Stimulated activated CD4-positive, alpha-beta T cell treated with anti-CD3 and anti-CD28 coated beads, Interleukin-1b, Interleukin-23, amount 100 ng/mL, for 1 hour (primary cell): ENCODE measurements at places on chromosomes 3 and 15.

GRCh38 chr15:29631076-29632070 is 190.9 kb downstream of the TJP1 start:
- DNase-seq: no peak

- no peak for DNase-seq
Observed at GRCh38 chr3:57961828-57962447, 46.3 kb upstream of the FLNB start.

GRCh38 chr15:65156692-65157091 is 23.1 kb upstream of the PDCD7 start:
- DNase-seq: no peak

DNA sequence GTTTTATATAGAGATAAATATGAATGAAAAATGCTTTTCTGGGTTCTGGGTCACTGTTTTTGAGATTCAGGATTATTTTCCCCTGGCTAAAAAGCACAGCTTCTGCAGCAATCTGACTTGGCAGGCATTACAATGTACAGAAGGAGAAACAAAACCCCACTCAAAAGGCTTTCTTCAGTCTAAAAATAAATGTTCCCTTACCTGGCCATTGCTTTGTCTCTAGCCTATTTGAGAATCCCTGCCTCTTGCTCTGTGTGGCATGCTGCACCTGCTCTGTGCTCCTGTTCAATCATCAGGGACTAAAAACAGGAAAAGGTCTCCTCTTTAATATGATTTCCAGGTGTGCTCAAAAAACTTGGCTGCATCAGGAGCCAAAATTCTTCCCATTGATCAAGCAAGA is 187.4 kb upstream of the STAC start:
- DNase-seq: no peak

GRCh38 chr3:67733269-67733950 is 79.0 kb upstream of the SUCLG2 start:
- DNase-seq: no peak

DNA sequence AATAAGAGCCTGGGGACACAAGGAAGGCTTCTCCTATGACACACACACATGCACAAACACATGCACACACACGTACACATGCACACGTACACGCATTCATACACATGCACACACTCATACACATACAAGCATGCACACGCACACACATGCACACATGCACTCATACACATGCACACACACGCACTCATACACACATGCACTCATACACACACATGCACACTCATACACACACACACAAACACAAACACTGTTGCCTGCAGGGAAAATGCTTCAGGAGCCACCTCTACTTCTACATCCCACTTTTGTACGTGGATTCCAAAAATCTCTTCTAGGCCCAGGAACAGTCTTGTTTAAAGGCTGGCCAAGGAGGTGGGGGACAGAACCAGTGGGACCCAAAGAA is 20.7 kb upstream of the NR2E3 start:
- DNase-seq: no peak

DNA sequence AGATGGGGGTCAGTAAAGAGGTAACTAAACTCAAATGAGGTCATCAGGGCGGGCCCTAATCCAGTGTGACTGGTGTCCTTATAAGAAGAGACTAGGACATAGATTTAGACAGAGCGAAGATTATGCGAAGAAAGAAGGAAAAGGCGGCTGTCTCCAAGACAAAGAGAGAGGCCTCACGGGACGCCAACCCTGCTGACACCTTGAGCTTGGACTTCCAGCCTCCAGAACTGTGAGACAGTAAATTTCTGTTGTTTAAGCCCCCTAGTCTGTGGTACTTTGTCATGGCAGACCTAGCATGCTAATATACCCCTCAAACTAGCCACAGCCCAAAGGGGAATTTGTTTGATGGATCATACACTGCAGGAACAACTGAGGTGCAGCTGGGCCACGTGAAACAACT is 183.0 kb downstream of the ABHD5 start:
- DNase-seq: no peak

GRCh38 chr3:141399200-141399599 is 30.9 kb downstream of the ZBTB38 start:
- no peak for DNase-seq

GRCh38 chr3:171688593-171688992 is 121.7 kb downstream of the PLD1 start:
- DNase-seq: no peak
